ENCODE measurements at places on chromosomes 3 and 15.
A peak's percentile ranks its signal among the peaks of the same experiment; 100 is the strongest.

DNA sequence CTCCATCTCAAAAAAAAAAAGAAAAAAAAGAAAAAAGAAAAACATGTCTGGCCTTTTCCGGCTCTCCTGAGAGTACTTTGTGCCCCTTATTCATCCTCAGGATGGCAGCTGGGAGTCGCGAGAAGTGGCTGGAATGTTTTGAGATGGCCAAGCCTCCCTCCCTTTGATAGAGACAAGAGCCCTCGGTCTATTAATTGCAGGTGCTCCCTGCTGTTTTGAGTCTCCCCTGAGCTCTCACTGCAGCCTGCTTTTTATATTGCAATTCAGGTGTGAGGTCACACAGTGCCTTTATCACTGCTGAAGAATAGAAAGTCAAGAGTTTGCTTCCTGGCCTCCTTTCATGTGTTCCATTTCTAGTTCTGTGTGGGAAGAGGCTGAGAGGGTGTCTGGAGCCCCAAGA is 10.9 kb downstream of the CA12 start:
- no peak for DNase-seq

DNA sequence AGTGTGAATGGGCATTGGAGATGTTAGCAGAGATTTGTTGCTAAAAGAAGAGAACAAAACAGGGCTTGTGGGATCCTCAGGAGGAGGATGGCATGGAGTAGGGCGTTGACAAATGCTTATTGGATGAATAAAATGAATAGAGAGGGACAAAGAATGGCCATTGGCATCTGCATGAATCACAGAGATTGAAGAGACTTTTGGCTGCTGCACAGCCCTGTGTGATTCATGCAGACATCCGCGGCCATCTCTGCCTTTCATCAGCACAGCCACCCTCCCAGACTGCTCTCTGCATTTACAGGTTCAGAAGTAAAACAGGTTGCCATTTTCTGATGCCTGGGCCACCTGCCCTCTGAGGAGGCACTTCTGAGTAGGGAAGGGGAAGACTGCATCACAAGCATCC is 397.9 kb downstream of the EPHB1 start:
- DNase-seq = no peak

GRCh38 chr3:142237891-142238290 is 12.5 kb upstream of the GK5 start:
- DNase-seq = peak; percentile 23

- DNase-seq = no peak
These were observed 31.2 kb upstream of the RIOX2 start for GRCh38 chr3:98003306-98003969.

GRCh38 chr3:146128179-146128578 is 32.8 kb downstream of the PLOD2 start:
- DNase-seq = no peak

GRCh38 chr3:170507063-170507462 is 78.8 kb downstream of the SLC7A14 start:
- no peak for DNase-seq

GRCh38 chr3:162195147-162195546 is 698.5 kb downstream of the OTOL1 start:
- DNase-seq = no peak

GRCh38 chr3:165518346-165518745 is 318.9 kb downstream of the BCHE start:
- no peak for DNase-seq

GRCh38 chr15:74840851-74841775 is 1.8 kb downstream of the ULK3 start:
- no peak for DNase-seq

- peak; percentile 27 for DNase-seq
These were observed at the start of gene LRRC2 for GRCh38 chr3:46566040-46566641. LRRC2 (minus strand) TSS chr3:46566302; CDS start chr3:46551591, 14,711 bp downstream.

- no peak for DNase-seq
These were observed 43.0 kb upstream of the SEC13 start for GRCh38 chr3:10363935-10364334.

DNA sequence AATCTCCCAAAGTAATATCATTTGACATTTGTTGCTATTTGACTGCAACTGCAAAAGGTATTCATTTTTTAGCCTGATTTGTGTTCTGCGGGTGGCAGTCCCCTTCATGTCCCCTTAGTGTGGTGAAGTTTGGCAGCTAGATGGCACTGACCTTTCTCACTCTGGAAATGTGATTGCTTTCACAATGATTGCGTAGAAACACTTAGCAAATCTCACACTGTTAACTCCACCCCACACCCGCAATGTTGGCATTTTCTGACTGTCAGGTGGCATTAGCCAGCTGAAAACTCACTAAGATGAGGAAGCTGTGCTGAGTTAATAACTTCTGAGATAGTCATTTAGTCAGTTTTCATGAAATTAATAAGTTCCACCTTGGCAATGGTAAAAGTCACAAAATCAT is 76.9 kb downstream of the TRIM69 start:
- DNase-seq = peak; percentile 65

- no peak for DNase-seq
These were observed 29.9 kb upstream of the PFN2 start for GRCh38 chr3:150000641-150001040.

DNA sequence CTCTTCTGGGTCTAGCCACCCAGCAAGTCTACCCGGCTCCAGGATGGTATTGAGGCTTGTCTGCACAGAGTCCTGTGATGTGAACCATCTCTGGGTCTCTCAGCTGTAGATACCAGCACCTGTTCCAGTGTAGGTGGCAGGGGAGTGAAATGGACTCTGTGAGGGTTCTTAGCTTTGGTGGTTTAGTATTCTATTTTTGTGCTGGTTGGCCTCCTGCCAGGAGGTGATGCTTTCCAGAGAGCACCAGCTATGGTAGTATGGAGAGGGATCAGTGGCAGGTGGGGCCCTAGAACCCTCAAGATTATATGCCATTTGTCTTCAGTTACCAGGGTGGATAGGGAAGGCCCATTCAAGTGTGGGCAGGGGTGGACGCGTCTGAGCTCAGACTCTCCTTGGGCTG is 283.4 kb upstream of the LYSMD4 start:
- DNase-seq = no peak

GRCh38 chr15:62474771-62475124 is 309.7 kb upstream of the C2CD4B start:
- DNase-seq = no peak

DNA sequence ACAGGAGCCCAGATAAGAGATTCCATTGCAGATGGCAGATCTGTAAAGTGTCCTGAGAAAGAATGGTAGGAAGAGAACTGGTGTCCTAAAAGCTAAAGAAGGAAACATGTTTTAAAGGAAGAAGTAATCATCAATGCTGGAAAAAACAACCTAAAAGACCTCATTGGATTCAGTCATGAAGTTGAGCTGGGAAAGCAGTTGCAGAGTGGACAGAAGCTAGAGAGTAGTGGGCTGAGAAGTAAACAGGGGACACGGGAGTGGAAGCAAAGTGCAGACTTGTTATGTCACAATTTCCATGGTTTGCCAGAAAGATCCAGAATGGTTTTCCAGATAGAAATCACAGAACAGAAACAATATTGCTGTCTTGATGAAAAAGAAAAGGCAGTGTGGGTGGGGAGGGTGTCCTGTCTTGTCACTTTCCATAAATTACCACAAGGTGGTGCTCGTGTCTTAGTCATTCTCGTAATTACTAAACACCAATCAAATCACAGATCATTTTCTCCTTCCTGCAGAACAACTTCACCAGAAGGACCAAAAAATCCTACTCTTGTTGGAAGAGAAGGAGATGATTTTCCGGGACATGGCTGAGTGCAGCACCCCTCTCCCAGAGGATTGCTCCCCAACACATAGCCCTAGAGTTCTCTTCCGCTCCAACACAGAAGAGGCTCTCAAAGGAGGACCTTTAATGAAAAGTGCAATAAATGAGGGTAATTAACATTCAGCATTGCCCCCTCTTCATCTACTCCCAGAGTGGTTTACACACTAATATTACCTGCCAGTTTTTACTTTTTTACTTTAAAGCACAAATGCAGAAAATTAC is 64.5 kb downstream of the KLHL25 start:
- peak; percentile 71 for DNase-seq

DNA sequence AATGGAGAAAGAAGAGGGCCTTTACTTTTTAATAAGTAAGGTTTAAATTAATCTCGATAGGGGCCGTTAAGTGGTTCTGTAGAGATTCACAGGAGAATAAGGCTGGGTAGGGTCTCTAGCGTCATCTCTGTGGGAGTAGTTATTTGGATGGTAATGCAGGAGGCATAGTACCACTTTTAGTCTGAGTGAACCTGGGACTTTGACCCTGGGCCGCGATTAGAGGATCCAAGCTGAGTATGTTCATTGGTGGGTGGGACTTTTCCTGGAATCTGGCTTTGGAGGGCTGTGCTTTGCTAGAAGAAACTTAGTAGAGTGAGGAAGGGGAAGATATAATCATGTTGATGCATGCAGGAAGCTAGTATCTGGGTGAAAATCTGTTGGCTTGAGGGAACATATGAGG is 4.0 kb downstream of the LPP start:
- no peak for DNase-seq
